ENCODE measurements at places on chromosomes 7 and 10.

DNA sequence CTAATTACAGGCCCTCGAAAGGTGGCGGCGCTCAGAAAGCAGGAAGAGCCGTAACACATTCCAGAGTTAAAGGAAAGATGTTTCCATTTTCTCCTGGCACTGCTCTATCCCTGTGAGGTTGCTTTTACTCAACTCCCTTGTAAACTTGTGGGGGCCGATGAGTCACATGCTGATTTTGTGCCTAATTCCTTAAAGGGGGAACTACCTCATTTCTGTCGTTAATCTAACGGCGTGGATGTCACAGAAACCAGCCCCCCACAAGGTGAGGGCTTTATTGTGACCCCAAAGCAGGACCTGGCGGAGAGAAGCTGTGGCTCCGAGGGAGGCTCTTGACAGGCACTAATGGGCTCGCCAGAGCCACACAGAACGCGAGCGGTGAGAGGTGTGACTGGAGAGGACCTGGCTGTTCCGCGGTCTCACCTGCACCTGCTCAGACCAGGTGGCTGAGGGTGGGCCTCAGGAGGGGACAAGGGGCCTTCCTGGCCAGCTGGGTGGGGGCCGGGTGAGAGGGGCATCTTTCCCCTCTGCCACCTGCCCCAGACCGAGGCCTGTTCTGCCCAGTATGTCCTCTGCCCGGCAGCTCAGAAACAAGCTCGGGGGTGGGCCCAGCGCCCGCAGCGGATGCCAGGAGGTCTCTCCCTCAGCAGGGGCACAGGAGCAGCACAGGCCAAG, 50.9 kb downstream of the CALML3 start:
- DNase-seq = no peak

DNA sequence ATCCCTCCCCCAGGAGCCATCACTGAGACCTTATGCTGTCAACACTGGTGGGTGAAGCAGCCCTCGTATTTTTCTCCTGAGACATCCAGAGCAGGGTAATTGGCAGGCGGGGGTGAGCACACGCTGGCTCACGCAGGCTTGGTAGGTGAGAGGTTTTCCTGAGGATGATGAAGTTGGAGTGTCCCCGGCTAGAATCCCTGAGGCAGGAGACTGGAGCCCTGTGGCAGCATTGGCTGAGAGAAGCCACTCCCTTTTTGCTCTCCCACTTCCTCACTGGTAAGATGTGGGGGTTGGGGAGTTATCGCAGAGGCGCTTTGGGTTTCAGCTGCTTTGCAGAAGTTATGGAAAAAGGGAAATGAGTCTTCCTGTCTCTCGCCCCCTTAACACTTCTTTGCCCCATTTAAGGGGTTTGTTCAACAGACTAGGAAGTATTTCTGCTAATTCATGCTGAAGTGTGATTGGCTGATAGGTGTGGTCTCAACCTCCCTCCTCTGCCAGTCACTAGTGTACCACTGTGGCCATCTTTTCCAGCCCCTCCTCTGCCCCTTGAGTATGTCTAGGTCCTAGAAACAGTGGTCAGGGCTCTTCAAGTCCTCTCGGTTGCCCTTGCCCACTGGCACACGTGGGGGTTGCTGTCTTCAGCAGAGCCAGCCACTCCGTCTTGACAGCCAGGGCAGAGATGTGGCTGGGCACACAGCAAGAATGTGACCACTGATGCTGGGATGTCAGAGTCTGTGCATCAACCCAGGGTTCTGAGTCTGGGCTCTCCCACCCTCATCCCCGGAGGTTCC, 5.7 kb downstream of the ARPC1B start:
- no peak for DNase-seq

DNA sequence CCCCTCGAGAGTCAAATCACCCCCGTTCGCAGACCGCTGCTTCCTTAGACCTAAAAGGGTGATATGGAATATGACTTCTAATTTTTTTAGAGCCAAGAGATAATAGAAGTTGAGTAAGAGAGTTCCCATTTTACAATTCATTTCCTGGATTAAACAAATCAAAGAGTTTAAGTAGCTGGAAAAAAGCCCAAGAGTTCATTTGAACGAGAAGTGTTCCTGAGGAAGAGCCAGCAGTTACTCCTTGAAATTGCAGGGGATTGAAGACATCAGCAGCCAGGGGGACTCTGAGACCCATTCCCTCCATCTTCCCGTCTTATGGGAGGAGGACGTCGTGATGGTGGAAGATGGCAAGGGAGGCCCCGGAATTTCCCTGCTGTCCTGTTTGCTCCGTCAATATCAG, 277.0 kb downstream of the WDR11 start:
- no peak for DNase-seq

DNA sequence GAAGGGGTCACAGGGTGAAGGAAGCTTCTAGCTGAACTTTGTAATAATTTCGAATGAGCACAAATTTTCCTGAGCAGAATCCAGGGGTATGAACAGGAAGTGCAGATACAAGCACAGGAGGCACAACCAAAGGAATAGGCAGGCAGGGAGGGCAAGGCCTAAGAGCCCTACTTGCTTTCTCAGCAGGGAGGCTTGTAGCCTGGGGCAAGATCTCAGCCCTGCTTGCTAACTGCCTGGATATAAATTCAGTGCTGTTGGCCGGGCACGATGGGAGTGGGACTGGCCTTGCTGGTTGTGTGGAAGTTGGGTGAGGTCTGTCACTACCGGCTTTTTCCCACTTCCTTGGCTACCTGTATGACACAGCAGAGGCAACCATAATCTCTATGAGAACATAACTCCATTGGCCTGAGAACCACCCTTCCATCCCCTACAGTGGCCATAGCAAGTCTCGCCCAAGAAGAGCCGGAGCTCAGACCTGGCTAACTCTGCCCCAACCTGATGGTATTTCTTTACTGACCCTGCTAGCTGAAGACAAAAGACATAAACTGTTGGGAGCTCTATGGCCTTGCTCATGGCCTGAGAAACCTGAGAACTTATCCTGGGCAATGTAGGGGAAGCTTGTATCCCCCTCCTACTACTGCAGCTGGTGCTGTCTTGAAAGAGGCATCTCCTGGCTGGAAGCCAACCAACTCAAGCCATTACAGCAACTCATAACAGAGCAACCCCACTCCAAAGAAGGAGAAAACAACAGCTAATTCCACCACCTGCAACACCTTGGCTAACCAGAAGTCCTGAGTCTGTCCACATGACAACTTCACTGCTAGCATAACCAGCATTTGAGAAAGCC, 27.6 kb downstream of the CLDN12 start:
- no peak for DNase-seq

DNA sequence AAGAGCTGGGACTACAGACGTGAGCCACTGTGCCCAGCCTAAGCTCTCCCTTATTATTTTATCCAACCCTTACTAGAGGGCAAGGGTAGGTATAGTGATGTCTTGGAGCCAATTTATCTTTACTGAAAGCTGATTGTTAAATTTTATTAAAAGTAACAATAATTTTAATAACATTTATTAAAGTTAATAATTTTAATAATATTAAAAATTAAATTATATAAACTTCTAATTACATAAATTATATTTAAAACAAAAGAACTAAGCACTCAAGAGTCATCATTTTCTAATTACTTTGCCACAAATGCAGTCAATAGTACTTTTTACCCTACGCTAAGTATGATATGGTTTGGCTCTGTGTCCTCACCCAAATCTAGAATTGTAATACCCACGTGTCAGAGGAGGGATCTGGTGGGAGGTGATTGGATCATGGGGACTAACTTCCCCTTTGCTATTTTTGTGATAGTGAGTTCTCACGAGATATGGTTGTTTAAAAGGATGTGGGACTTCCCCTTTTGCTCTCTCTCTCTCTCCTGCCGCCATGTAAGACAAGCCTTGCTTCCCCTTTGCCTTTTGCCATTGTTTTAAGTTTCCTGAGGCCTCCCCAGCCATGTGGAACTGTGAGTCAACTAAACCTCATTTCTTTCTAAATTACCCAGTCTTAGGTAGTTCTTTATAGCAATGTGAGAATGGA, 58.4 kb upstream of the ETV1 start:
- no peak for DNase-seq

DNA sequence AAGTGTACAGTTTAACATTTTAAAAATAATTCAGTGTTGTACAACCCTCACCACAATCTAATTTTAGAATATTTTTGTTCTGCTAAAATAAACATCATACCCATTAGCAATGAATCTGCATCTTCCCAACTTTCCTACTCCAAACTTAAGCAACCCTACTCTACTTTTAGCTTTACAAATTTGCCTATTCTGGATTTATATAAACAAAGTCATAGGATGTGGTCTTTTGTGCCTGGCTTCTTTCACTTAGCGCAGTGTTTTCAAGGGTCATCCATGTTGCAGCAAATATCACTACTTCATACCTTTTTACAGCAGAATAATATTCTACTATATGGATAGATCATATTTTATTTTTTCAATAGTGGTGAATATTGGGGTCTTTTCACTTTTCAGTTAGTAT, 18.9 kb downstream of the CALML3 start:
- no peak for DNase-seq

DNA sequence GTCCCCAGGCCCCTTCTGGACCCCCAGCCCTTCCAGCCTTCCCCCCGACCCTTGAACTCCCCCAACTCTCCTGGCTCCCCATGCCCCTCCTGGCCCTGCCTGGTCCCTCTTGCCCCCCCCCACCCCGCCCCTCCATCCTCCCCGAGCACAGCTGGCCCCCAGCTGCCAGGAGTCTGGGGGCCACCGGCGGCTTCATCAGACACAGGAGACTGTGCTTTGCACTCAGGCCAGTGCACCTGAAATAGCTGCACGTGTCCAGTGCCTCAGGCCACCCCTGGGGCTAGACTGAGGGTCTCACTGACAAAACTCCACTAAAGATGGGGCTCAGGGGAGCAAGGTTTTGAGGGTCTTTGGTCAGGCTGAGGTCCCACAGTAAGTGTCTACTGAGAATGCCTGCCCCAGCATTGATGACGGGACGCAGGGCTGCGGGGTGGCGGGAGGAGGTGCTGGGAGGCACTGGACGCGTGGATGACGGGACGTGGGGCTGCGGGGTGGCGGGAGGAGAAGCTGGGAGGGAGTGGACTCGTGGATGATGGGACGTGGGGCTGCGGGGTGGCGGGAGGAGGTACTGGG, 6.5 kb downstream of the FOXL3 start:
- no peak for DNase-seq

DNA sequence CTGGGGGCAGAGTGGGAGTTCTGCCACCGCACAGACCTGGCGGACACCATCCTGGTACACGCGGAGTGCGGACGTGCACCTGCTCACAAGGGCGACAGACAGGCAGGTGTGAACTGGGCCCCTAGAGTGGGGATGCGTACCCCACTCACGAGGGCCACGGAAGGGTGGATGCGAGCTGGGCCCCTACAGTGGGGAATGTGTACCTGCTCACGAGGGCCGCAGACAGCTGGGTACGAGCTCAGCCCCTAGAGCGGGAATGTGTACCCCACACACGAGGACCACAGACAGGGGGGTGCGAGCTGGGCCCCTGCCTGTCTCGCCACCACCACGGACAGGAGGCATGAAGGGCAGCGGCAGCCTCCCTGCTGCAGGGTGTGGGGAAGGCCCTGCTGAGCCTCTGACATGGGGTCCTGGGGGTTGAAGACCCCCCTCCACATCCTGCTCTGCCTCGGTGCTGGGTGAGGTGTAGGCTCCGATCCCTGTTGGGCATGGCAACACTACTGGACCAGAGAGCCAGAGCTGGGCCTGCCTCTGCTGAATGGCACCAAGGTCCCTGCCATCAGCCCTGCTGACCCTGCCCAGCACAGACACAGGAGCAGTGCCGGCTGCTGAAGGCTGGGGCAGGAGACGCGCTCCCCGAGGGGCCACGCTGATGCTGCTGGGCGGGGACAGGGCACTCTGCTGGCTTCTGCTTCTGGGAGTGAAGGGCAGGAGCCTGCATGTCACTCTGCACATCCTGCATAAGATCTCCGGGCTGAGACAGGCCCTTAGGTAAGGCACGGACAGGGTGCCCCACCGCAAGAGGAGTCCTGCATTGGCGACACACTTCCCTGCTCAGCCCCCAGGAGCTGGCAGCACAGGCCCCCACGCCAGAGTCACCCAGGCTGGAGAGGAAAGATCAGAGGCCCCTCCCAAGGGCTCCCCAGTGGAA, 259.2 kb downstream of the MAD1L1 start:
- no peak for DNase-seq

DNA sequence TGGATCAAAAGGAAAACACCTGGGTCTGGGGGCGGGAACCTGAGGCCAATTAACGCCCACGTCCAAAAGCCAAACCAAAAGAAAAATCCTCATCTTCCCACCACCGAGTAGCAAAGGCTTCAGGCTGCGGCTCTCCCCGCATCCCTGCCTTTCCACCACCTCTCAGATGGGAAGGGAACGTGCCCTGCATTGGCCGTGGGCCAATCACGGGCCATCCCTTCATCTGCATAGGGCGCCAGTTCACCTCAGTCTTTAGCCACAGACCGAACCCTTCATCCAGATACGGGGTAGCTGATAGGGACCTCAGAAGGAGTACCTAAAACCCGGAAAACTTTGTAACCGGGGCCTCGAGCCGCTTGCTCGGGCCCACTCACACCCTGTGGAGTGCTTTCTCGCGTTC, 626 bp downstream of the PRPF18 start:
- no peak for DNase-seq

GRCh38 chr7:25287291-25287690, 59.0 kb upstream of the NPVF start:
- DNase-seq = no peak

DNA sequence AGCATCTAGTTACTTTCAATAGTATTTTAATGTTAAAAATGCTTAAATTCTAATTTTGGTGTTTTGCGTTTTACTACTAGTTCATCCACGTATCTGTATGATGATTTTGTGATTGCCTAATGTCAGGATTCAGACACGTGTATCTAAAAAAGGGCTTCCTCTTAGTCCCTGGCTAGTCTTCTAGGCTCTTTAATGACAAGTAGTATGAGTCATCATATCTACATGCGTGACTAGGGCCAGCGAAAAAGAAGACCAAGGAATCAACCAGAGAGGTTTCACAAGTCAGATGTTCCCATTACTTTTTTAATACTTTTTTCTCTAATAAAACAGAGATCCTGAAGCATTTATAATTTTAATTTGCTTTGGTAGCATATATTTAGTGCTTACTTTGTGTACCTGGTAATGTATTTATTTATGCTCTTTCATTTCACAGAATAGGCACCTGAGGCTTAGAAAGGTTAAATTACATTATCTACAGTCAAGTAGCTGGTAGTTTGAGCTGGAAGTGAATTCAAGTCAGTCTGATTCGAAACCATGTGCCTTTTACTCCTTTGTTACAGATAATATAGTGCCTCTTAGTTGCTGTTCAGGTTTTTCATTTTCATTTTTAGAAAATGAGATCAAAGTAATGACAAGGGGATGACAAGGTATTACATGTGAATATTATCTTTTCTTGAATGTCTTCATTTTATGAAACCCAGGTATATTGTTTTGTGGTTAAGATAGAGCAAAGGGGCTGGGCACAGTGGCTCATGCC, 140.3 kb downstream of the FOXP2 start:
- no peak for DNase-seq

GRCh38 chr7:149261316-149261828, 624 bp upstream of the ZNF783 start:
- DNase-seq = no peak

DNA sequence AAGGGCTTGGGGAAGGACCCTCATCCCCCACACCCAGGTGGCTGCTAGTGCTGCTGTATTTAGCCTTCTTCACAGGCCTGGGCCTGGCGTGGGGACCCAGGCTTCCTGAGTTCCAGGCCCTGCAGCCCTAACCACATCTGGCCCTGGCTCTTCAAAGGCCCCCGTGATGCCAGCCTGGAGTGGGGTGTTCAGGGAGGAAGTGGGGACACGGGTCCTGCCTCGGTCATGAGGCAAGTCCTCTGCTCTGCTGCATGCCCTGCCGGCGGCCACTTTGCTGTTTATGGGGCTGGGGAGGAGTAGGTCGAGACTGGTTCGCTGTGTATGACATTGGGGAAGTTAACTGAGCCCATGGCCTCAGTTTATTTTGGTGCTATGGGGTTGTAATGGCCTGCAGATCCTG, 8.5 kb upstream of the AQP1 start:
- no peak for DNase-seq
